ENCODE measurements at places on chromosomes 6 and 20.

DNA sequence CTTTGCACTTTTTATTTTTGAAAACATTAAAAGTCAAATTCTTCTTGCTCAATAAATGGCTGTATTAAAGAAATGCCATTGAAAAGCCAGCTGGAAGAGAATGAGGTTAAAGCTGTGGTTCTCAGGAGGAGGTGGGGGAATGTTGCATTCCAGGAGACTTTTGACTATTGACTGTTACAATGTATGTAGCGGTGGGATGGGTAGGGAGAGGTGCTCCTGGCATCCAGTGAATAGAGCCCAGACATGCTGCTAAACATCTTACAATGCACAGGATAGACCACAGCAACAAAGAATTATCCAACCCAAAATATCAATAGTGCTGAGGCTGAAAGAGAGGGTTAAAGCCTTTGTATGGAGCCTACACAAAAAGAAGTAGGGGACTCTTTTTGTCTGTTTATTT is 295.9 kb downstream of the NKAIN2 start:
- no peak for DNase-seq

DNA sequence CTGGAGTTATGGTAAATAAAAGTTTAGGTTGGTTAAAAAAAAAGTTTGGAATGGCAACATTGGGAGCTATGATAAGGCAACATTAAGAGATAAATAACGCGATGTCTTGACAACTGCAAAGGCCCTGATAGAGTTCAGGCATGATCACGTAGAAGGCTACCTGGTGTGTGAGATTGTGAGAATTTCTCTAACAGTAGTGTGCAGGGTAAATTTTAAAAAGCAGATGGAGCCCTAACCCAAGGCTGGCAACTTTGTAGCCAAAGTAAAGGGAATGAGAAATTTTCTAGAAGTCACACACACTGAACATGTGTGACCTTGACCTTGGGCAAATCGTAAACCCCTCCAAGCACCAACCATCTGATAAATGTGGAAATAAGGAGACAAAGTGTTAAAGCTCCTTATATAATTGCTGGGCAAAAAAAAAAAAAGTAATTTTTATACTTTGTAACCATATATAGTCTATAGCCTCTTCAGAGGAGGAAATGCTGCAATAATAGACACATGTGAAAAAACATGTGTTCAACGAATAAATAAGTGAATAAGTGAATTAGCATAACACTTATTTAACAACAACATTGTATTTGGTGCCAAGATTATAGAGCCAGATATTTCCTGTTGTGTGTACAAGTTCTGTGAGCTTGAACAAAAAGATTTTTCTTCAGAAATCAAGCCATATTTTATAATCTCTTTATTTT is 18.2 kb downstream of the KCNQ5 start:
- no peak for DNase-seq

DNA sequence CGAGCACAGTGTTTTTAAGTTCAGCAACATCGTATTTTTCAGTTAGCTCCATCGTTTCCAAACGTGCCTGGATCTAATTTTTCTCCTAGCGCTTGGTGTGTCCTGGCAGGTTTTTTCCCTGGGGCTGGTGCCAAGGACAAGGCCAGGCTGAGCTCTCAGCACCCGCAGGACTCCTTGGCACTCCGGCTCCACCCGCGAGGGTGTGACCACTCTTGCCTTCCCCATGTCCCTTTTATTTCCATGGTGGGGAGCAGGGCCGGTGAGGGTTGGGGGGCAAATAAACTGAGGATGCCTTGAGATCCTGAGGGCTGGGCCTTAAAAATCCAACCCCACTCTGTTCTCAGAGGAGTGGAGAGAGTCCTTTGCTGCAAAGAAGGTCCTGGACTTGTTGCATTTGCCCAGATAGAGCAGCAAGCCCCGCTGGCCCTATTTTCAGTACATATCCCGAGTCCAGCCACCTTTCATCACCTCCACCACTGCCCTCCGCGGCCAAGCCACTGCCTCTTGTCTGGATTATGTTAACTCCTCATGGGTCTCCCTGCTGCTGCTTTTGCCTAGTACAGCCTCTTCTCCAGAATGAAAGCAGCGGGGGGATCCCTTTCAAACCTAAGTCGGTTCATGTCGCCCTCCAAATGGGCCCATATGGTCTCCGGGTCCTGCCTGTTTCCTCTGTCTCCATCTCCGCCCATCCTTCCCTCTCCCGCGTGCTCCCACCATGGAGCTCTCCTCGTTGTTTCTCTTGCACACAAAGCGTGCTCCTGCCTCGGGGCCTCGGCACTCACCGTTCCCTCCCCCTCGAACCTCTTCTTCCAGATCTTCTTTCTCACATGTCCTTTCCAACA is 4.5 kb upstream of the RAB44 start:
- peak; percentile 56 for DNase-seq

DNA sequence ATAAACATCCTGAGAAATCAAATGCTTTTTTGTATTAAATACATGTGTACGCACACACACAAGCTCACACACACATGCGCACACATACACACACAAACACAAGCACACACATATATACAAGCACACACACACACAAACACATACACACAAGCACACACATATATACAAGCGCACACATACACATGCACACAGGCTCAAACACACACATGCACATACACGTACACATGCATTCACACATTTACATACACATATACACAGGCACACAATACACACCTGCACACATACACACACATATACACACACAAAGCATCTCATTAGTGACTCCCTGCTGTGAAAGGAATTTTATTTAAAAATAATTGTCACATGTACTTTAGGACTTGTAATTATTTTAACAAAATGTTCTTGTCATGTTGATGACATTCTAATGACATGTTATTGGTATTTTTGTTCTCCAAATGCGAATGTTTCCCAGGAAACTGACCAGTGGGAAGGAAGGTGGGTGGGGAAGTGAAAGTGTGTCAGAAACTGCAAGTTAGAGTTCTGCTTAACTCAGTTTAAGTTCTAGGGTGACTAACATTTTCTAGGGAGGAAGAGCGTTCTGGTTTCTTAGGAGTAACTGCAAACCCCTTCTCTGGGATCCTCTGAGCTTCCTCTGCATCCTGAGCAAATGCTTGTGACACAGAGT is 113.9 kb upstream of the ZNF217 start:
- peak; percentile 46 for DNase-seq

GRCh38 chr6:40954446-40955177 is 84.4 kb downstream of the UNC5CL start:
- no peak for DNase-seq

DNA sequence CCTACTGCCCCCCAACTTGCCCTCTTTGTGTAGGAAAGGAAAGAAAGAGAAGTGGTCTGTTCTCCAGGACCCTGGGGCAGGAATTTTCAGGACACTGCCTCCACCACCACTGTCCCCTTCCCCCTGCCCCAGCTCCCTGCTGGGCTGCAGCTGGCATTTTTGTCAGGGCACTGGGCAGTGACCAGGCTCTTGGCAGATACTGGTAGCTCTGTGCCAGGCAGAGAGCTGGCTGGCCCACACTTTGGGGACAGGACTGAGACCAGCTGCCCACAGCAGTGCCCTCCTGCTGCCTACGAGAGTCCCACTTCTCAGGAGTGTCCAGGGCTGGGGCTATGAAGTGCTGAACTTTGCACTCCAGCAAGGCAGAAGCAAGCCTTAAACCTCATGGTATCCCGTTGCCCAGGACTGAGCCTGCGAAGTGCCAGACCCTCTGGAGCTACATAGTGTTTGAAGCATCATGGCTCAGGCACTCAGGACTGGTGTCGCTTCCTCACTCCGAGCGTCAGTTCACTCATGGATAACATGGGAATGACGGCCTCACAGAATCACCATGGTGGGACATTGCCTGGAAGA is 19.3 kb downstream of the SLC13A3 start:
- DNase-seq, result no peak

DNA sequence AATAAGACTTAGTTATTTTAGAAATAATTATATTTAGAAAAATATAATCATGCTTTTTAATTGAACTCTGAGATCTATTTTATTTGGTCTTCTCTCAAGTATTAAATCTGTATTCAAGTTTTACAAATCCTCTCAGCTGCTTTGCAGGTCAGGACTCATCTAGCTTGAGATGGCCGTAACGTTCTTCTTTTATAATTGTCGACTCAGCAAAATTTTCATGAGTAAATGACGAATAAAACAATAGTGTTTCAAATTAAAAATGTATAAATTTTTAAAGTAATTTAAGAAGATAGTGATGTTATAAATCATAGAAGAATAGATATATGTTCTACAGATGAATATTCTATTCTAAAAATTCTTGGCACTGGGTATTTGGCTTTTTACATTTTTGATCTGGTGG is 957.1 kb upstream of the EYS start:
- no peak for DNase-seq

- peak; percentile 96 for DNase-seq
Measured at GRCh38 chr20:58623579-58624473, 27.3 kb upstream of the STX16 start.

- peak; percentile 35 for DNase-seq
Measured at GRCh38 chr20:45970646-45971424, 1.2 kb downstream of the ZNF335 start.

DNA sequence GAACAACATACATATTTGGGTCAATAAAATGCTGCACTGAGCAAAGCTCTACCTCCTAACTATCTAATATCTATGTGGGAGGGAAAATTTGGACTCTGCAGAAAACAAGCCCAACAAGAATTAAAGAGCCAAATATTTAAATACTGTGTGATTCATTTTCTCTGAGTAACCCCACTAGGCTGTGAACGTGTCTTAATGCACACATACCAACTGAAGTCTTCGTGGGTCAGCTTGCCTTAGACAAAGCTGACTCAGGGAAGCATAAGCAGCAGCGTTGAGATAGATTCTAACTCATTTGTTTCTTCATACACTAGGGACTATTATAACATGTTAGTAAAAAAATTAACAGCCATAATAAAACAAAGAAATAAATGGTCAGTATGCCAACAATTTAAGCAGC is 114.3 kb downstream of the GJA1 start:
- peak; percentile 93 for DNase-seq

DNA sequence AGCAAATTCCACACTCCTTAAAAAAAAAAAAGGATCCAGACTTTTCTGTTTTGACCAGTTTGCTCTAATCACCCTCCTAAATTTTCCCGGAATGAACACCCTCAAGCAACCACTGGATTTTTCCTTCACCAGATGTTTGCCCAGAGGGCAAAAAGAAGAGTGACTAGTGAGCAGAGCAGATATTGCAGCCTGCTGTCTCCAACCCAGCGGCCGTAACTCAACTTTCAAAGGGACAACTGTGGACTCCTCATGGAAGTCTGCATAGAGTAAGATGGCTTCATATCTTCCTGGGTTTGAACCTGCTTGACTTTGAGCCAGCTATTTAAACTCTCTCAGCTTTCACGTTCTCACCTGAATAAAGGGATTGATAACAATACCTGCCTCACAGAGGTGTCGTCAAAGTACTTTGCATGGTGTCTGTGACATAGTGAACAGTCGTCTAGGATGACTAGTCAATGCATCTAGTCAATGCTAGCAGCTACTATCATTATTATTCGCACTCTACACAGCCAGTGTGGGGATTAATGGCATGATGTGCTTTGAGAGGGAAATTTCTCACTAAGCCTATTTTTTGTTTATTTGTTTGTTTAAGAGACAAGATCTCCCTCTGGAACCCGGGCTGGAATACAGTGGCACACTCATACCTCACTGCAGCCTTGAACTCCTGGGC is 92.2 kb upstream of the HIVEP1 start:
- DNase-seq, result no peak

DNA sequence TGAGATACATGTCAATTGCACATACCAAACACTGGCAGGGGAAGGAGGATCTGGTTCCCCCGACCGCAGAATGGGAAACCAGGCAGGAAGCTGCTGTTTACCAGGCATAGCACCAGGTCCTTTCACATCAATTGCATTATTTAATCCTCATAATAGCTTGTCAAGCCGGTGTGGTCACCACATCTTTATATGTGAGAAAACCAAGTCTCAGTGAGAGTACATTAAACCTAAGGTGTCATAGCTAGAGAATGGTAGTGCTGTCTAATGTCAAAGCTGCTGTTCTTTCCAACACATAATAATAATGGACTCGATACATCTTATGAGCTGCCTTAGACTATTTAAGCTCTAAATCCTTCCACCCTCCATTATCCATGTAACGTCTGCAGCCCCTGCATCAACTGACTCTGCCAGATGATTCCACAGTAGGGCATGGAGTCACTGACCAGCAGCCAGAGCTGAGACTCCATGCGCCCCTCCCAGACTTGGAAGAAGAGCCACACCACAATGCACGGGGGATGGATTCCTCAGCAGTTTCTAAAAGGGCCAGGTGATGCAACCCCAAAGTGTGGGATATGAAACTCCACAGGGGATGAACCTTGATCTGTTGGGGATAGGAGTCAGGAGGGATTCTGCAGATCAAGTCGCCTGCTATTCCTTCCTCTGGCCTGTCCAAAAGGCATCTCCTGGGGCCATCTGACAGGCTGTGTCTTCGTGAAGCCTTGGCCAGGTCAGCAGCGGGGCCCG is 71.8 kb downstream of the GPR6 start:
- DNase-seq, result no peak

- peak; percentile 78 for DNase-seq
Measured at GRCh38 chr6:160992061-160992979, 751 bp downstream of the MAP3K4 start.

GRCh38 chr6:21596145-21596948 is 2.8 kb downstream of the SOX4 start:
- peak; percentile 58 for DNase-seq

- DNase-seq, result no peak
Measured at GRCh38 chr6:163136681-163137397, 277.7 kb upstream of the QKI start.

- no peak for DNase-seq
Measured at GRCh38 chr20:49424536-49424935, 57.9 kb downstream of the KCNB1 start.

GRCh38 chr20:14566505-14566904 is 229.1 kb upstream of the FLRT3 start:
- peak; percentile 26 for DNase-seq

- no peak for DNase-seq
Measured at GRCh38 chr20:3172126-3172932, 1.0 kb downstream of the LZTS3 start.

GRCh38 chr6:70667711-70668498 is at the start of gene SMAP1:
Gene SMAP1 (plus strand): TSS chr6:70667883. CDS start chr6:70668024, 141 bp downstream.
- peak; percentile 89 for DNase-seq
